ENCODE measurements at places on chromosomes 4 and X.

DNA sequence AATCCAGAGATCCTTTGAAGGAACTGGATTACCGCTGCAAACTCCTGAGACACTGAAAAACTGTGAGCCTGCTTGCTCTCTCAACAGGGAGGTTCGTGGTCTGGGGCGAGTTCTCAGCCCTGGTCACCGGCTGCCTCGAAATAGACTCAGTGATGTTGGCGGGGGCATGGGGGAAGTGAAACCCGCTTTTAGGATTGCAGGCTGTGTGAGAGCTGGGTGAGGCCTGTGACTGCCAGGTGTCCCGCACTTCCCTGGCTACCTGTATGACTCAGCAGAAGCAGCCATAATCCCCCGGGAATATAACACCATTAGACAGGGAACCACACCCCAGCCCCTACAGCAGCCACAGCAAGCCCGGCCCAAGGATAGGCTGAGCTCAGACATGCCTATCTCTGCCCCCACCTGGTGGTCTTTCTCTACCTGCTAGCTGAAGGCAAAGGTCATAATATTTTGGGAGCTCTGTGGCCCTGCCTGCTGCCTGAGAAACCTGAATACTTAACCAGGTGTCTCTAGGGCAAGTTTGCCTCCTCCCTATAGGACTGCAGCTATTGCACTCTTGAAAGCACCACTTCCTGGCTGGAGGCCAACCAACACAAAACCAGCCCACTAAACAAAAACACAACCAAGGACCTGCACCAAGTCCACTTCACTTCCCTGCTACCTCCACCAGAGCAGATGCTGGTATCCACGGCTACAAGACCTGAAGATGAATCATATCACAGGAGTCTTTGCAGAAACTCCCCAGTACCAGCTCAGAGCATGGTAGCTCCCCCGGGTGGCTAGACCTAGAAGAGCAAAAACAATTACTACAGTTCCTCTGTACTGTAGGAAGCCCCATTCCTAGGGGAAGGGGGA is 202.0 kb downstream of the RRAGB start:
- no peak for DNase-seq

DNA sequence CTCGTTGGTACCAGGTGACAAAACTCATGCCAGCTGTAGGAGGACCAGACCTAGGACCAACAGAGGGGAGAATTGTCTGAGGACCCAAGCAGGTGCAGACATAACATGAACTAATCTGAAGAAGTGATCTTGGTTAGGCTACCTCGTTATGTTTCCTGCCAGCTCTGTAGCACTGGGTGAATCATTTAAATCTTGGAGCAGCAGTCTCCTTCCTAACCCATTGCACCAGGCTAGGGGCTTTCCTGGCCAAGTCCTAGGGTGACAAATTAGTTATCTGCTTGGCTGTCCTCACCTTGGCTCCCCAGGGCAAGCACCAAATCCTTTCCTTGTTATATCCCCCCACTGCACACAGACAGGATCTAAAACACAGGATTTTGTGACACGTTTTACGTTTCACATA is 87.8 kb downstream of the WWC2 start:
- DNase-seq: no peak

GRCh38 chrX:15468036-15468435 is 25.1 kb downstream of the PIR start:
- DNase-seq: no peak

DNA sequence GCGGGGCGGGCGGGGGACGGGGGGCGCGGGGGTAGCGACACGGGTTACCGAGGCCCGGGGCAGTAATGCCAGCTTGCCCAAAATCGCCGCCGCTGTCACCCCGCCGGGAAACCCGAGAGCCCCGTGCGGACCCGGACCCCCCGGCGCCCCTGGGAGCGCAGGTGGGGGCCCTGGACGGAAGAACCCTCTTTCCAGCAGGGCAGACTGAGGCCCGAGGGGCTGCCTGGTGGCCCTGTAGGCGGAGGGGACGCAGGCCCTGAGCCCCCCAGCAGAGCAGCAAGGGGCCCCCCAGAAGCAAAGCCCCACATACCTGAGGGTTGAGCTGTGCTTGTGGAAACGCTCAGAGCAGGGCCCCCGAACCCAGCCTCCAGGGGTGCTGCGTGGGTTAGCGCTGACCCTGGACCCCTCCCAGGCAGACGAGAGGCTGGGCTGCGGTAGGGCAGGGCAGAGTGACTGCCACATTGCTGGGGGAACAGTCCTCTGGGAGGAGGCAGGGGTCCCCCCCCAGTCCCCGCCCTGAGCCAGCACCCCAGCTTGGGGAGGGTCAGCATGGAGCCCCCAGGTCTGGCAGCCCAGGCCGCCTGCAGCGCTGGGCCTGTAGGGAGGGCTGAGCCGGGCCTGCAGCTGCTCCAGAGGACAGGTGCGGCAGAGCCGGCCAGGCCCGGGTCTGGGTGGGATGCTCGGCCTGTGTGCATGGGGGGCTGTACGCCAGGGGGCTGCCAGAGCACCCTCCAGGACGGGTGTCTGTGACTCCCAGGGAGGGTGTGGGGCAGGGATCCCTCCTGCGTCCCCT is 646 bp downstream of the DOK7 start:
- DNase-seq: no peak

DNA sequence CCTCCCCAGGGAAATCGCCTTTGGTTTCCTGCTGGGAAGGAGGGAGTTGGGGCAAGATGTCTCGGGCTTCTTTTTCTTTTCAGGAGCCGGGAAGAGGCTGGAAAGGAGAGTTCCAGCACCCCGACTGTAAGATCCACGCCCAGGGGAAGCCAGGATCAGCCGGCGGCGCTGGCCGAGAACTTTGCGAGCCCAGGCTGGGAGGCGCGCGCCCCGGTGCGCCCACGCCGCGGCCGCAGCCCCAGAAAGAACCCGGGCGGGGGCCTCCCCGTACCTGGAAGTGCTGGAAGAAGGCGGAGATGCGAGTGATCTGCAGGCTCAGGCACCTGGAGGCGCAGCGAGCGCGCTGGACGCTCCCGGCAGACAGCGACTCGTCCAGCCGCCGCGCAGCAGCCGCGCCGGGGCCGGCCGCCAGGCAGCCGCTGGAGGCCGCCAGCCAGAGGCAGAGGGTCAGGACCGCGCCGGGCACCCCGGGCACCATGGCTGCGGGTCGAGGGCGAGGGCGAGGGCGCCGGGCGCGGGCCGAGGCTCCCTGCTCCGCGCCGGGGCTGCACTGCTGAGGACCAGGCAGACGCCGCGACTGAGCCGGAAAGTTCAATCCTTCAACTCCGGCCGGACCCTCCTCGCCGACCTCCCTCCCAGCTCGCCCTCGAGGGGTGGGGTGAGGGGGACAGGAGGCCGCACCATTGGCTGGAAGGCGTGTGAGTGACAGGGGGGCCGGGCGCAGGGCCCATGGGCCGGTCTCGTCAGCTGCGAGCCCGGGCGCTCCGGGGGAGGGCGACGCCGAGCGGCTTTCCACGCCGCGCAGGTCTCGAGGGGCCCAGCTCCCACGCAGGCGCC is at the start of gene ANOS1:
Gene ANOS1, minus strand, starts transcription at position 579 of the 837 bp plus-strand sequence. Its CDS starts 101 bp downstream, at position 478.
- peak; percentile 68 for DNase-seq

DNA sequence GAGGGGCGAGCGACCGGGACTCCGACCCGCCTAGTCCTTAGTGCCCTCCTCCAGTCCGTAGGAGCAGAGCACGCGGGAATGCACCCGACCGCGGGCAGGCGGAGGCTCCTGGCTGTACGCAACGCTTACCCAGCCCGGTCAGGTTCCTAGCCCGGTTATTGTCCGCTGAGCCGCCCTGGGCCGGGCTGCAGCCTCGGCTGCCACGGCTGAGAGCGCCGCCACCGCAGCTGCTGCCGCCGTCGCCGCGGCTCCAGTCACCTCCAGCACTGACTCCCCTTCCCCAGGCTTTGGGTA is at the start of gene AMER1:
Gene AMER1, minus strand, starts transcription at position 268 of the 294 bp plus-strand sequence. CDS start 12,422 bp downstream, outside the sequence.
- DNase-seq: no peak

GRCh38 chr4:82560853-82561785 is 669 bp downstream of the TMEM150C start:
- DNase-seq: no peak

Measured in NT2/D1 (cell line).